ENCODE measurements at places on chromosomes 12 and 14.

- DNase-seq = no peak
Measured at GRCh38 chr12:123690191-123690840, 19.4 kb downstream of the TCTN2 start.

DNA sequence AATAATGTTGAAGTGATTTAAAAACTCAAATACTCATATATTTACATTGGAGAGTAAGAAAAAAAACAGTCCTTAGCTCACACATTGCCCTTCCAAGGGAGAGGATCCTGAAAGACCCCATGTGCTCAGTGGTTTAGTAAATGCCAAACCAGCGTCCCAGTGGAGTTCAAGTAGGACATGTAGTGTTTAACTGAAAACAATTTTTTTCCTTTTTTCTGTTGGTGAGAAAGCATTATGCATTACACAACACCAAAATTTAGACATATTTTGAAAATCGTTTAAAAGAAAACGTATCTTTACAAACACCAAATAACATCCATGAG is 33.6 kb downstream of the UBR7 start:
- no peak for DNase-seq

DNA sequence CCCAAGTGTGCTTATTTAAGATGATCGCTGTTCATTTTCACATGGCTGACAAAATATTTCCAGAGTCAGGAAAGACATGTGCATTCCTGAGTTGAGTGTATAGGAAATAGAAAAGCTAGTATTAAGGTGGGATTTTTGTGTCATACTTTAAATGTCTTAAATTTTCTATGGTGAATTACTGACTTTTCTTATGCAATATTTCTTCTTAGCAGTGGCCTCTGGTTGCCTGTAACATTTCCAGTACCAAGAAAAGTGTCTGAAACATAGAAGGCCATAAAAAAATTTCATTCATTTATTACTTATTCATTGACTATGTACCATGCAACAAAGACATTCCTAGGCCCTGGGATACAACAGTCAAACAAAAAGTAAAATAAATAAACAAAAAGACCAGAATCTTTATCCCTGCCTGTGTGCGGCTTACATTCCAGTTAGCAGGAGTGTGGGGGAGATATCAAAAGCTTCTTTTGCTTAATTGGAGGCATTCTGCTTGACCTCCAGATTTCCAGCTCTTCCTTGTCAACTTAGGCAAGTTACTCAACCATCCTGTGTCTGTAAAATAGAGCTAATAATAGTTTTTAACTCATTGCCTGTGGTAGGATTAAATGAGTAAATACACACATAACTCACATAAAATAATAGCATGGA is 216.3 kb upstream of the FLRT2 start:
- no peak for DNase-seq

DNA sequence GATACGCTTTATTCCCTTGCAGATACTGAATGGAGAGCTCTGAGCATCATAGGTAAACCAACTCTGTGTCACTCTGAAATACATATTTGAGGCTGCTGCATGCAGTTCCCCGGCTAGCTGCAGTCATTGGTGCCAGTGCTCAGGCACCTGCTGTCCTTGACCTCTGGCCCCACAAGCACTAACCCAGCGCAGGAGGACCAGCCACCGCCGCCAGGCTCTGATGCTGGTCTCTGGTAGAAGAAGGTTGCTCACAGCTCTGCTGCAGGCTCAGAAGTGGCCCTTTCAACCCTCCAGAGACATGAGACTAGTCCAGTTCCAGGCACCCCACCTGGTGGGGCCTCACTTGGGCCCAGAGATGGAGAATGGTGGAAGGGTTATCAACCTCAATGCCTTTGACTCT is 34.5 kb upstream of the PTPRB start:
- DNase-seq = no peak

DNA sequence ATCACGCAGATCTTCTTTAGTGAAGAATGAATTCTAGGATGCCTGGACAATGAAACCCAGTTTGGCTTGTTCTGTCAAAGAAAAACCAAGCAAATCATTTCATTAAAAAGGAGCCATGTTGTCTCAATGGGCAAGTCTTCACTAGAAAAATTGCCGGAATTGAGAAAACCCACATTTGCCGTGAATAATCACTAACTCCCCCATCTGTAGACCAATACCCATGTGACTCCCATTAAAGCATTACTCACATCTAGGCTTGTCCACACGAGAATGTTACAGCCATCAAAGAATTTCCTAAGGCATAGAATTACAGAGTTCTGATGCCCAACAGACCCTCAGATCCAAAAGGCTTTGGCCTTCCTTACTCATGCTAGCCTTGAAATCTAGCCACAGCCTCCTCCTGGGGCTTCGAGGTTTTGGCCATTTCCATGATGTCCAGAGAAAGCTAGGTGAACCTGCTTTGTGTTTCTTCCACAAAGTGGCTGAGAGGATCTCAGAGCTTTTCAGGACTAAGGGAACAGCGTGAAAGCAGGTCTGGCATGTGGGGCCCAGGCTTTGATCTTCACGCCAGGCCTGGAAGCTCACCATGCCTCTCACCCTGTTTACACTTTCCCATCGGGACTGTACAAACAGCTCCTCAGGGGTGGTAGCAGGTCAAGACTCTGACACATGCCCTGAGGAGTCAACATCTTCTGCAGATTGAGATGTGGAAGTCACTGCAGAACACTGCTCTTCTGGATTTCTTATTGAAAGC is 12.1 kb downstream of the SLC7A8 start:
- no peak for DNase-seq

DNA sequence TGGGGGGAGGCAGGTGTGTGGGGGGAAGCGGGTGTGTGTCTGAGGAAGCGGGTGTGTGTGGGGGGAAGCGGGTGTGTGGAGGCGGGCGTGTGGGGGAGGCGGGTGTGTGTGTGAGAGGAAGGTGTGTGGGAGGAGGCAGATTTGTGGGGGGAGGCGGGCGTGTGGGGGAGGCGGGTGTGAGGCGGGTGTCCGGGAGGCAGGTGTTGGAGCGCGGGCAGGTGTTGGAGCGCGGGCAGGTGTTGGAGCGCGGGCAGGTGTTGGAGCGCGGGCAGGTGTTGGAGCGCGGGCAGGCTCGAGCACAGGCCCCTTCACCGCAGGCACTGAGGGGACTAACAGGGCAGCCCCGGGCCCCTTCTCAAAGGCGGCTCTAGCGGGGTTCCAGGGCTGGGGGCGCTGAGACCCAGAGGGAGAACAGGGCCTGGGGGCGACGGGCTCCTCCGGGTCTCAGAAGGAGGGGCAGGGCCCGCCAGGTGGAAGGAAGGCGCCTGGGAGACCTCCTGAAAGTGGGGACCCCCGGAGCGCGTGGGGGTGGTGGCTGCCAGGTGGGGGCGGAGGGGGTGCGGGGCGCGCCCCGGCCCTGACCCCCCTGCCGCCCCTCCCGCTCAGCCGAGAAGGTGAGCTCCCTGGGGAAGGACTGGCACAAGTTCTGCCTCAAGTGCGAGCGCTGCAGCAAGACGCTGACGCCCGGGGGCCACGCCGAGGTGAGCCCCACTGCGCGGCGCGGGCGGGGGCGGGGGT is 3.2 kb downstream of the CRIP2 start:
- no peak for DNase-seq

GRCh38 chr14:93878212-93878611 is 48.9 kb upstream of the FAM181A start:
- DNase-seq = no peak

DNA sequence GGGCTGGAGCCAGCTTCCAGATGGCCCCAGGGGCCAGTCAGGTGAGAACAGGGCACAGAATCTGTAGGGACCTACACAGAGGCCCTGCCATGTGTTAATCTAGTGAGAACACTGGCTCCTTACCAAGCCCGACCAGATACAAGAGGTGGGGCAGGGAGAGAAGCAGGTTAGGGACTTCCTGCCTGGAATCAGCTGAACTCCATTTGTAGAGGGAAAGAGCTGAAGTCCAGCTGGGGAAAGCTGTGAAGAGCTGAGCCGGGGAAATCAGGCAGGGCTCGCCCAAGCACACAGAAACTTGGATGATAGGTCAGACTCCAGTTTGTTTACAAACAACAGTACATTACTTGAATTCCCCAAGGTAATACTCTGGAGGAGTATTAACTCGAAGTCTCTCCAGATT is 46.7 kb downstream of the PTGER2 start:
- DNase-seq = no peak

DNA sequence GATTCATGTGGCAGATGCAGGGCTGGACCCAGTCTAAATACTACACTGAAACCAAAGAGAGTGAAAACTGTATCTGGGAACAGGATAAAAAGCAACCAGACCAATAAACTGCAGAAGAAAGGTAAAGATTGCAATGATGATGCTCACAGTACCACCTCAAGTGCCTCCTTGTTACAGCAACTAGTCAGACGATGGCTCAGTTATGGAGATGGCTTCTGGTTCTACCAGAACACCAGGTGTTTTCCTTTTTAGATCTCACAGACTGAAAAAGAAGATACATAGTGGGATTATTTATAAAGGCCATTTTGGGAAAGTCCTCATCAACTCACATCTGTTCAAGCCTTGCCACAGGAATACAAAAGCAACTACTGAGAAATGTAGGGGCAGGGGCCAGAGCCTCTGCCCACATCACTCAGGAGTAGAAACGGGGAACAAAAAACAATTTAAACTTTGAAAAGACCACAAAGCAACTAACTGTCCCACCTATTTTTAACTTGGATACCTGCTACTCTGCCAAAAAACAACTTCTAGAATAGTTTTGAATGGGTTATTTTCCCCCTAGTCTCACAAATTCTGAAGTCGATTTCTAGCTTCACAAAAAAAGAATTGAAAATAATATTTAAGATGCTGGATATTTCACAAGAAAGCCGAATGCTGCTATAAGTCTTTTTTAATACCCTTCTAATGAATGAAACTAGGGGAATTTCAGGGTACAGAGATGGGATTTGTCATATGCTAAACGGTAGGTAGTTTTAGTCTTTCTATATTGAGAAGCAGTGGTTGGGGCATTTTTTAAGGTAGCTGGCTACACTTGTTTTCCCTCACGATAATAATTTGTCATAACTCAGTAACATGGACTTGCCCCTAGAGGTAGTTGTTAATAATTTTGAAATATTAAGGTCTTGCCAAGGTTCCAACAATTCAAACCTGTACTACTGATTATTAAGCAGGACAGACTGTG is 197.2 kb upstream of the TMPO start:
- no peak for DNase-seq

DNA sequence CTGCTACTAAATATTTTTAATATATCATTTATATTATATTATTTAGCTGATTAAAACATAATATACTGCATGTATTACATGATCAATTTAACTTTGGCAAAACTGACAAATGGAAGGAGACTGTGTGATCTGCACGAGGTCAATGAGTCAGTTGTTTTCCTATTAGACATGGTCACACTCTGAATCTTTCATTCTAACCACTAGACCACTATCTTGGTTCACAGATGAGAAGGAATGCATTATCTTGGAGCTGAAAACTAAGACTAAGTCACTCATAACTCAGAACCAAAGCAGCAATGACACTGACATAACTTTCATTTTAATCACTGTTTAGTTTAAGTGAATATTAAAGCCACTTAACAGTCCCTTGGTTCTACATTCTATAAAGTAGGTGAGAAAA is 37.4 kb downstream of the GNPTAB start:
- no peak for DNase-seq

GRCh38 chr14:69059658-69060623 is 80.8 kb upstream of the ACTN1 start:
- no peak for DNase-seq

DNA sequence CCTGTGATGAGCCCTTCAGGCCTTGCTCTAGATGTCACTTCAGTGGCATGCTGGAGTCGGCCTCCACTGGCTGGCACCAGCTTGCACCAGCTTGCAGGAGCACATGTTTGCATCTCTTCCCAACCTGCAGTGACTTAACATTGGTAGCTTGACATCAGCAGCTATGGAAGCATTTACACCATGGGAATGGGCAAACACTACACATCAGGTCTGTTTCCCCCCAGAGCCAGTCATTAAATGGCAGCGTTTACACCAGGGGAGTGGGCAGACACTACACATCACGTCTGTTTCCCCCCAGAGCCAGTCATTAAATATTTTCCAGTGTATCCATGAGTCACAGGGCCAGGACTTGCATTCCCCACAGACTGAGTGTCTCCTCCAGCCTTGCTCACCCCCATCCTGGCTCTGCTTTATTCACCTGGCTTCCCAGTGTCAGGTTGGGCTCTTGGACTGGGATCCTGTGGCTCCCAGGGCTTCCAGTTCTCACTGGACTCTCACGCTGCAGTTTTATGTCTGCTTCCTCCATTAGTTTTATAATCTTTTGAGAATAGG is 51.6 kb upstream of the VRK1 start:
- DNase-seq = no peak

DNA sequence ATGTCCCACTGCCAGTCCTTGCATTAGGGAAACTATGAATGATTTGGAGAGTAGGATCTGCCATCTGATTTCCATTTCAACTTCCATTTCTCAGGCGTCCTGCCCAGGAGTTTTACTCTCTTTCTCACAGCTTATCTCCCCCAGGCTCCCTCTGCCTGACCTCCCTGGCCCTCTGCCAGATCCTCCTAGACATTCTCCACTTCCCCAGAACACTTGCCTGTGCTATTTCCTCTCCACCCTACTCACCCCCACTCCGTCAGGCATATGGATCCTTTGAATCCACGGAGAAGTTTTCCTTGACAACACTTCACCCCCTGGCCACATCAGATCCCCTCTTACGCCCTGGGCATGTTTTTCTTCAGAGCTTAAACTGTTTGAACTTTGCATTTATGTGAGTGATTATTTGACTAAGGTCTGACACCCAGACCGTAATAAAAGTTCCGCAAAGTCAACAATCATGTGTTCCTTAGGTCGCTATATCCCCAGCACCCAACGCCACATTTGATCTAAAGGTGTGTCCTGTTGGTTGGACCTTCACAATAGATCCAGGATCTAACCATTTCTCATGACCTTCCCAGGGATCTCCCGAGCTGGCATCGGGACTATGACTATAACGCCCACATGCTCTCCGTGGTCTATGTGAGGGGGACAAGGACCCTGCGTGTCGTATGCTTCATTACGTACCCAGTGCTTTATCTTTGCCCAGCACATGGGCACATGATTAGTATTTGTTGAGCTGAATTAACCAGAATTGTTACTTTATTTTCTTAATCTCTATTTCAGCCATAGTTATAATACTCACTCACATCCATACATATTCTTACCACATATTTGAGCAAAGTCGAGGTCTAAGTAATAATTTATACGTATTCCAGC is 255.8 kb upstream of the FOXN3 start:
- no peak for DNase-seq

- DNase-seq = no peak
Measured at GRCh38 chr12:19150273-19150900, 20.9 kb downstream of the PLEKHA5 start.

DNA sequence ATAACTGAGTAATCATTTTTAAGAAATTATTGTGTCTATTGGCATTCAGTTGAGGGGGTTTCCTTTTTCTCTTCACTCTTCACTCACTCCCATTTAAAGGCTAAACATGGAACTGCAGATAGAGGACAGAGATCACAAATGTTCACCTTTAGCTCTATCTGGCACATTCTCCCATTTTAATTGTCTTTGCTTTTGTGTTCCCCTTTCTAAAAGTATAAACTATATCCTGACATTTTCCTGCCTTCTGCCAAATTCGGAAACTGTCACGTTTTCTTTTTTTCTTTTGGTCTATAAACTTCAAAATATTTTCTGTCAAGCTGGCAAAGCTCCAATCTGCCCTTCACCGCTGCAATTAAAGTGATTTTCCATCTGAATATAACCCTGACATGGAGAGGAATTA is 219.8 kb upstream of the CDKN3 start:
- DNase-seq = no peak

Data from NCI-H187 (cell line).